ENCODE measurements at places on chromosomes 2 and 18. TPM values are rescaled to one million over a fixed set of nuclear protein-coding genes. Genes with fewer than 3 reads are reported as not detected.

CAB39 gene
- 211 TPM for total RNA-seq

CD8B2 gene
- total RNA-seq = 0.07 TPM

RAB27B gene
- total RNA-seq = not detected

IL1RL2 gene
- total RNA-seq = not detected

ILKAP gene
- 25.9 TPM for total RNA-seq

NR4A2 gene
- 0.76 TPM for total RNA-seq

GRCh38 chr2:189521699-189522434 lies 58.7 kb downstream of the SLC40A1 start:
- peaks cover 14% of the 10 kb centered on the region for H3K4me1 ChIP-seq
- no peaks in the 10 kb centered on the region for H3K36me3 ChIP-seq
- no peak overlapping the region for H3K4me3 ChIP-seq
- H3K27ac ChIP-seq = peak overlapping the region; percentile 69

GRCh38 chr2:36963106-36963505 lies 3.2 kb downstream of the STRN start:
- no peaks in the 10 kb centered on the region for H3K27me3 ChIP-seq
- no peak overlapping the region for H3K27ac ChIP-seq
- H3K36me3 ChIP-seq = no peaks in the 10 kb centered on the region
- H3K4me3 ChIP-seq = no peak overlapping the region

- no peaks in the 10 kb centered on the region for H3K27me3 ChIP-seq
- no peak for DNase-seq
- H3K27ac ChIP-seq = no peak overlapping the region
- H3K36me3 ChIP-seq = no peaks in the 10 kb centered on the region
- no peak overlapping the region for H3K4me3 ChIP-seq
Measured at GRCh38 chr2:100124761-100125160, 17.6 kb downstream of the AFF3 start.

- H3K27ac ChIP-seq = no peak overlapping the region
- H3K36me3 ChIP-seq = no peaks in the 10 kb centered on the region
- no peaks in the 10 kb centered on the region for H3K27me3 ChIP-seq
- DNase-seq = no peak
- no peak overlapping the region for H3K4me3 ChIP-seq
Measured at GRCh38 chr2:70690846-70691245, 77.2 kb downstream of the ADD2 start.

DNA sequence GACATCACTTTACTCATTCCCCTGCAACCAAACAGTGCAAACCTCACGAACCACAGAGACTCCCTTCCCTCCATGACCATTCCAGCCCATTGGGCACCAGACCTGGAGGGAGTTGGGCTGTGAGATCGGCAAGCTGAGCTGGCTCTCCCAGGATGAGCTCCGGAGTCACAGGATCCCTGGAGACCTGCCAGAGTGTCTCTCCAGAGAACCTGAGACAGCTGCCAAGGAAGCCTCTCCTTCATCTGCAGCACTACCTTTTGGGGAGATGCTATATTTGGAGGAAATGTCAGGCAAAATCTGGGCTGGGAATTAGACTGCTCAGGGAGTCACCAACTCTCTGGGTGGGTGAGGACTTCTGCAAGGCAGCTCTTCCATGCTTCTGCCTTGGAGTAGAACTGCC lies 417.4 kb downstream of the TNS1 start:
- H3K27me3 ChIP-seq = no peaks in the 10 kb centered on the region
- no peaks in the 10 kb centered on the region for H3K4me1 ChIP-seq
- H3K27ac ChIP-seq = no peak overlapping the region
- H3K4me3 ChIP-seq = no peak overlapping the region

- no peak for DNase-seq
- H3K4me3 ChIP-seq = no peak overlapping the region
- H3K27ac ChIP-seq = no peak overlapping the region
- no peaks in the 10 kb centered on the region for H3K36me3 ChIP-seq
- H3K4me1 ChIP-seq = no peaks in the 10 kb centered on the region
Measured at GRCh38 chr2:3160751-3161330, 216.8 kb downstream of the EIPR1 start.

GRCh38 chr18:35620765-35621164 lies 39.2 kb downstream of the GALNT1 start:
- no peak for DNase-seq
- H3K4me1 ChIP-seq = peaks cover 84% of the 10 kb centered on the region
- no peaks in the 10 kb centered on the region for H3K27me3 ChIP-seq
- no peaks in the 10 kb centered on the region for H3K36me3 ChIP-seq
- H3K4me3 ChIP-seq = no peak overlapping the region

- H3K27ac ChIP-seq = no peak overlapping the region
- no peak overlapping the region for H3K4me3 ChIP-seq
- no peak for DNase-seq
- no peaks in the 10 kb centered on the region for H3K36me3 ChIP-seq
- H3K4me1 ChIP-seq = no peaks in the 10 kb centered on the region
- no peaks in the 10 kb centered on the region for H3K27me3 ChIP-seq
Measured at GRCh38 chr2:207463433-207463832, 66.3 kb upstream of the CREB1 start.

- H3K4me3 ChIP-seq = no peak overlapping the region
- DNase-seq = no peak
- H3K27ac ChIP-seq = no peak overlapping the region
- no peaks in the 10 kb centered on the region for H3K27me3 ChIP-seq
- no peaks in the 10 kb centered on the region for H3K4me1 ChIP-seq
Measured at GRCh38 chr2:178962805-178963433, 87.0 kb downstream of the CCDC141 start.

DNA sequence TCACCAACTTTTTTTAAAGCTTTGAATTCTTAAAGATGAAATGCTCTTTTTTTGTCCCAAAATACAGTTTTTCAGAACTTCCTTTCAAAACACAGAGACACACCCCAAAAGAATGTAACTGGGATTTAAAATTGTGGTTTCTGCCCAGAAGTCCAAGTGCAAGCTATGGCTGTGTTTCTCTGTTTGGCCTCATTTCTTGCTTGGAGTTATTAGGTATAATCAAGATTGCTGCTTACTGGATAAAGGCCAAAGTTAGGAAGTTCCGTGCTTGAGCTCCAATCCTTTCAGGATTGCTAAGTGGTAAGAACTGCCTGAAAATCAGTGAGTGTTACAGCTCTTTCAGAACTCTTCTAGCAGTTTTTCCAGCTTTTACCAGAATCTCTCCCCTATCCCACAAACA lies 16.9 kb downstream of the ZBTB7C start:
- no peaks in the 10 kb centered on the region for H3K27me3 ChIP-seq
- no peak overlapping the region for H3K4me3 ChIP-seq
- H3K27ac ChIP-seq = no peak overlapping the region

DNA sequence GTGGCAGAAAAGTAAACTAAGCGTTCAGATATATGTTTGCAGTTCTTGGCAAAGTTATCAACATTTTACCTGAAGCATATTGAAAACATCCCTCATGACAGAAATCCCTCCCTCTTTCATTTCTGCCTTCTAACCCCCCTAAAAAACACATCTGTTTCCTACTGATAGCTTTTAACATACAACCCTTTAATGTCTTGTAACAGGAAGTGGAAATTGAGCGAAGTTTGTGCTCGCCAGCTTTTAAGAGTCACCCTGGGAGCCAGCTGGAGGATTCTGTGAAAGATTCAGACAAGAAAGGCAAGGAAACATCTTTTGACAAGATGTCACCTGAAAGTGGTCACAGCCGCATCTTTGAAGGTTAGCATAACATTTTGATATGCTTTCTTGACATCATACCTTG lies 247.4 kb downstream of the XIRP2 start:
- no peak overlapping the region for H3K4me3 ChIP-seq
- H3K27ac ChIP-seq = no peak overlapping the region
- no peak for DNase-seq
- H3K36me3 ChIP-seq = no peaks in the 10 kb centered on the region
- H3K4me1 ChIP-seq = peaks cover 11% of the 10 kb centered on the region

DNA sequence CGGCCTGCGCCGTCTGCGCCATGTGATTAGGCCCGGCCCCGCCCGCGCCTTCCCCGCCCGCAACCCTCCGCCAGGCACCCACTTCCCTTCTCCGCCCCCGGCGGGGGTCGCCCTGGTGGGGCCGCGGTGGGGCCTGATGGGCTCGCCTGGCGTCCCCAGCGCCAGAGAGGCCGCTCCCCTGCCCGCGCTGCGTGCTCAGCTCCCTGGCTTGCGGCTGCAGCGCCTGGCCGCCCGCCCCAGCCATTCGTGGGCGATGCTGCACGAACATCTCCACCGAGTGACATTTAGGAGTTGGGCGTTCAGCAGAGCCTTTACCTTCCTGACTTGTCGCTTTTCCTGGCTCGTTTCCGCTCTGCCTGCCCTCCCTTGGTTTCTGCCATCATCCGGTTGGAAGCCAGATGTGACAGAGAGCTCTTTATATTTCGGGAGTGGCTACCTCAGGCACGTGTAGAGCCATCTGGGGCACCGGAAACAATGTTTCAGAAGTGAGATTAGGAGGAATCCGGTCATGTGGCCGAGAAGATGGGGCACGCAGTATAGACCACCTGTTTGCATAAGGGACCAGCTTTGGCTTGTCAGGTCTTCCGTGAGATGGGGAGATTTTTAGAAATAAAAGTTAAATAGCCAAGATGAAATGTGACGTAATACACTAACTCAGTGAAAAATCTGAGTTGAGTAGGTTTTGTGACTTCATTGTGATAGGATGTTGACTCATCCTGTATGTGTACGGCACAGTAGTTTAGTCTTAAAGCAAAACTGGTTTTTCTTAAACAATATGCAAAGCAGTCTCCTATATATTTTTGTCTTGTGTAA lies 1.2 kb downstream of the GLS start:
- peaks cover 35% of the 10 kb centered on the region for H3K4me1 ChIP-seq
- peak overlapping the region; percentile 93 for H3K4me3 ChIP-seq
- H3K27ac ChIP-seq = peak overlapping the region; percentile 92
- H3K27me3 ChIP-seq = no peaks in the 10 kb centered on the region
- no peaks in the 10 kb centered on the region for H3K36me3 ChIP-seq
- peak; percentile 39 for DNase-seq

DNA sequence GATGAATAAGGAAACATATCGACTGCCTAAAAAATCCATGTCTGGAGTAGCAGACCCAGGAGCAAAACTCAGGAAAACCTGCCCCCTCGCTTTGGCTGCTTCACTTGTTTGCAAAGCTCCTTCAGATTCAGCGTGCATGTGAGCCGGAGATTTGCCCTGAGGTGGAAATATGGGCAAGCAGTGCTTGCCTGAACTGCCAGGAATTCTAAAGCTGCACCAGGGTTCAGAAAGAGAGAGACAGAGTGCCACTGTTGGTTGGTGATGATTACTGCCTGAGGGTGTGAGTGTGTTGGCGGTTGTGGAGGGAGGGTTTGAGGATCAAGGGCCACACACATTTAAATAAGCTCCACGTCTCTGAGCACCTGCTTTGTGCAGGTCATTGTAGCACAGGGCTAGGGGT lies 139.6 kb upstream of the RGPD4 start:
- H3K27me3 ChIP-seq = no peaks in the 10 kb centered on the region
- no peaks in the 10 kb centered on the region for H3K36me3 ChIP-seq
- H3K4me1 ChIP-seq = no peaks in the 10 kb centered on the region
- no peak overlapping the region for H3K27ac ChIP-seq
- H3K4me3 ChIP-seq = no peak overlapping the region
